Activated CD4-positive, alpha-beta T cell treated with anti-CD3 and anti-CD28 coated beads, Interleukin-2, Interleukin-6, amounts not matched to agents 100 ng/mL and 50 ng/mL, durations not matched to agents 16 hours and 8 hours (primary cell): ENCODE measurements at places on chromosomes 5 and 9.

DNA sequence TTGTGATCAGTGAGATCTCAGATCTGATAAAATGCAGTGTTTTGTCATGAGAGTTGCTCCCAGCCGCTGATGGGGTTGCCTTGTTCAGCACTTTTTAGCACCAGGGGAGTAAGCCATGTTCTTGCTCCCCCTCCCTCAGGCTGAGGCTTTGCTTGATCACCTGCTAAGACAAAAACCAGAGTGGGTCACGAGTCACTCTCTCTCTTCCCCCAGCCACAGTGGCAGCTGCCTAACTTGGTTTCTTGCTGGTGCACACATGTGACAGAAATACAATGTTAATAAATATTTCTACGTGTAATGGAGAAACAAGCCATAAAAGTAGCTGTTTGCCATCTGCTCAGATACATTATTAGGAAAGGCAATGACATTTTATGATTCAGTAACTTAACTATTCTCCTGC is 212.4 kb upstream of the DMRT1 start:
- DNase-seq = no peak

- DNase-seq = no peak
Observed at GRCh38 chr9:89803403-89803802, 198.6 kb downstream of the GADD45G start.

- DNase-seq = no peak
Observed at GRCh38 chr9:69824499-69825252, 4.1 kb downstream of the CFAP95 start.

GRCh38 chr5:135743181-135743580 is 91.3 kb upstream of the SLC25A48 start:
- DNase-seq = no peak

DNA sequence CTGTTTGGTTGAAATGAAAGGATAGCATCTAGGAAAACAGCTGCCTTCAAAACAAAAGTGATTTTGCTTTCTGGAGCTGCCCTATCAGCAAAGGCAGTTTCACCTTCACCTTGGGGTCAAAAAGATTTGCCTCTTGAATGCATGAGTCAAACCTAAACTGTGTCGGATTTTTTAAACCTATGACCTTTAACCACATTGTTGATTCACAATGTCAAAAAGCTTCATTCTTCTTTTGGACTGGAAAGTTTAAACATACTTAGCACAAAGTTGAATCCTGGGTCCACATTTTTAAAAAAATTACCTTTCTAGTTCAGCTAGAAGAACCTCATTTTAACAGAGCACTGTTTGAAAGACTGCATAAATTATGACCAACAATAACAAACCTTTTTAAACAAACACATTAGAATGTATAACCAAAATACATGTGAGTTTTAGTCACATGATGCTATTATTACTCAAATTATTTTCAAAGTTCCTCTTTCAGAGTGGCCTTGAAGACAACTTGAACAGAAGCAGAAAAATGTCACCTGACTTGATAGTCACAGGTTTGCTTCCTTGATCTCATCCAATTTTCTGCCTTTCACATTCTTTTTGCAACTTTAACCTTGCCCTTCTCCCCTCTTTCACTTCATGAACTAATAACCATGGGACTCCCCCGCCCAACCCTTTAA is 109.7 kb upstream of the LHFPL2 start:
- peak; percentile 54 for DNase-seq

- no peak for DNase-seq
Observed at GRCh38 chr9:31783491-31783890, 601.0 kb upstream of the ACO1 start.

DNA sequence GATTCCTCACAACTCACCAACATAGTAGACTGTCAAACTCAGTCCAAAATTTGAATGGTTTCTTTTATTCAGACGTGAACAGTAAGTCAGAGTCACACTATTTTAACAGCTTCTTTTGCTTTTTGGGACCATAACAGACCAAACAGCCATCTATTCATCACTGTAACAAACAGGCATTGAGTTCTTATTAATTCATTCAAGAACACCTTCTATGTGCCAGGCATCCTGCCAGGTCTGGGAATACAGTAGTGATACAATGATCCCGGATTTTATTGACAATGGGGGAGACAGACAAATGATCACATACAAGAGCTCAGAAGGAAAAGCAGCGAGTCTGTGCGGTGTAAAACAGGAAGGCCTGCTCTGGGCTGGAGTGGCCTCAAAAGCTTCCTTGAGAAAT is 153.3 kb upstream of the ERCC6L2 start:
- DNase-seq = no peak

DNA sequence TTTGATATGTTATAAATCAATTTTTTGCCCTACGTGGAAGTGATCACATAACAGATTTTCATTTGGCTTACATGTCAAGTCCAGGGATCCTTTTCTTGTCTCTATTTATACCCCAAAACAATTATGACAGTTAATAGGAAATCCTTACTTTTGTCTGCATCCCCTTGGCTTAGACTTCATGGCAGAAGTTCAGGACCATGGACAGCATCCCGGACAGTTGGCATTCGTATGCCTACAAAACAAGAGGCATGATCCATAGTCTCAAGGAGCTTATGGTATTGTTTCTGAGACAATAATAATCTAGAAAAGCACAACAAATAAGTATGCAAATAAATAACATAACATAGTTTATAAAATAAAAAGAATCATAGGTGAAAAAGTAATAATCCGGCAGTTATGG is 214.3 kb upstream of the GRIA1 start:
- peak; percentile 10 for DNase-seq

GRCh38 chr5:159695741-159696294 is 220.5 kb upstream of the ADRA1B start:
- no peak for DNase-seq

DNA sequence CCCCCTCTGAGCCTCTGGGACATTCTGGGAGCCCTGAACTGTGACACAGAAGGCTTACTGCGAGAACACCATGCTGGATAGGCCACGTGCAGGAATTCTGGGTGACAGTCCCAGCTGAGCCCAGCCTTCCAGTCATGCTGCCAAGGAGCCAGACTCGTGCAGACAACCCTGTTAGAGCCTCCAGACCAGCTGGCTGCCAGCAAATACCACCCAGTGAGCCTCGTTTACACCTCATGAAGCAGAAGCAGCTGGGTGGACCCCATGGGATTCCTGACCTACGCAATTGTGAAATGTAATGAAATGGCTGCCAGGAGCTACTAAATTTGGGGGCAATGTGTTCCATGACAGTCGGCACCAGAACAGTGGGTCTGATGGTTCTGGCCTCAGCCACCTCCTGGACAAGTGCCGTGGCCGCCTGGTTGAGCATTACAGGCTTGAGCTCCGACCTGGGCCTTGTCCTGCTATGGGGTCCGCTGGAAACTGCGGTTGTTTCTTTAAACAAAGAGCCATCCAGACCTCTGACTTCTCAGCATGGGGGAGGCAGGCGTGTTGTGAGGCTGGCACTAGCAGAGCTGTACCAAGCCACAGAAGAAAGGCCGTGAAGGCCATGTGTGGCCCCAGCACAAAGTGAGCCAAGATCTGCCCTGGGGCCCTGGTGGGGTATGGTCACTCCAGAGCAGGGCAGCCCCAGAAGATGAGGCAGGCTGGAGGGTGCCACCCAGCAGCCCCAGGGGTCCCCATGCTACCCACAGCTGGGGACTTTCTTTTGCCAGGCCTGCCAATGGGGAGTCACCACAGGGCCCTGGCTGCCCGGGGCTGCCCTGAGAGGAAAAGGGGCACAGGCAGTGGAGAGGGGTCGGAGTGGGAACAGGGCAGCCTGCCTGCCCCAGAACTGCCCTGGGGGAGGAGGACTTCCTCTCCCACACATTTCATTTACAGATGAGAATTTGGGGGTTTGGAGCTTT is 19.3 kb upstream of the RXRA start:
- DNase-seq = no peak
